Skin of body (tissue), 3 donors: ENCODE measurements at places on chromosomes 2 and 18. TPM values are rescaled to one million over a fixed set of nuclear protein-coding genes. Genes with fewer than 3 reads are reported as not detected.

Gene TDRD15
- total RNA-seq: 0.10 TPM

Gene ZNF397
- 28.7 TPM for total RNA-seq

Gene CYBRD1
- total RNA-seq: 184 TPM

Gene CTAGE1
- not detected for total RNA-seq

Gene GALNT14
- 2.0 TPM for total RNA-seq

Gene CD207
- total RNA-seq: 5.3 TPM

Gene PTCD3
- total RNA-seq: 131 TPM

Gene MYO5B
- 12.7 TPM for total RNA-seq

Gene CABLES1
- total RNA-seq: 26.6 TPM

Gene OTOS
- total RNA-seq: not detected

Gene AFF3
- total RNA-seq: 8.1 TPM

Gene RBKS
- total RNA-seq: 1.2 TPM

Gene SMCHD1
- total RNA-seq: 156 TPM

Gene SOCS6
- 18.7 TPM for total RNA-seq

Gene PDE11A
- total RNA-seq: 0.39 TPM

Gene CRACDL
- total RNA-seq: 1.1 TPM

Gene IL36B
- total RNA-seq: 0.20 TPM

Gene SKOR2
- not detected for total RNA-seq

Gene ARHGAP25
- total RNA-seq: 5.8 TPM

Gene GBX2
- not detected for total RNA-seq

Gene DNER
- total RNA-seq: 3.3 TPM

Gene BOLL
- 0.10 TPM for total RNA-seq

Gene DSG1
- total RNA-seq: 260 TPM

Gene ADRA2B
- total RNA-seq: 2.0 TPM

Gene HOXD8
- 17.0 TPM for total RNA-seq

Gene TUBA3E
- not detected for total RNA-seq

Gene CKAP2L
- 6.0 TPM for total RNA-seq

Gene PLGLB1
- 5.4 TPM for total RNA-seq

Gene RAB27B
- 10.5 TPM for total RNA-seq

Gene MFF
- total RNA-seq: 55.6 TPM

Gene INSIG2
- total RNA-seq: 21.9 TPM

Gene LOXL3
- 3.7 TPM for total RNA-seq

Gene CPLX4
- not detected for total RNA-seq

Gene NMUR1
- 0.69 TPM for total RNA-seq
